Activated CD4-positive, alpha-beta memory T cell treated with anti-CD3 and anti-CD28 coated beads for 36 hours (primary cell): ENCODE measurements at places on chromosomes 12 and 14.
A peak's percentile ranks its signal among the peaks of the same experiment; 100 is the strongest.

- H3K27ac ChIP-seq = peak overlapping the region; percentile 99
- H3K36me3 ChIP-seq = peaks cover 60% of the 10 kb centered on the region
- H3K4me1 ChIP-seq = peaks cover 83% of the 10 kb centered on the region
- no peaks in the 10 kb centered on the region for H3K27me3 ChIP-seq
Observed at GRCh38 chr14:75542588-75543091, 20.4 kb downstream of the BATF start.

- DNase-seq = peak; percentile 79
- peaks cover 7% of the 10 kb centered on the region for H3K27me3 ChIP-seq
- H3K4me3 ChIP-seq = no peak overlapping the region
- peak overlapping the region; percentile 51 for H3K27ac ChIP-seq
- H3K36me3 ChIP-seq = no peaks in the 10 kb centered on the region
Observed at GRCh38 chr12:117105902-117106301, 6.7 kb upstream of the TESC start.

DNA sequence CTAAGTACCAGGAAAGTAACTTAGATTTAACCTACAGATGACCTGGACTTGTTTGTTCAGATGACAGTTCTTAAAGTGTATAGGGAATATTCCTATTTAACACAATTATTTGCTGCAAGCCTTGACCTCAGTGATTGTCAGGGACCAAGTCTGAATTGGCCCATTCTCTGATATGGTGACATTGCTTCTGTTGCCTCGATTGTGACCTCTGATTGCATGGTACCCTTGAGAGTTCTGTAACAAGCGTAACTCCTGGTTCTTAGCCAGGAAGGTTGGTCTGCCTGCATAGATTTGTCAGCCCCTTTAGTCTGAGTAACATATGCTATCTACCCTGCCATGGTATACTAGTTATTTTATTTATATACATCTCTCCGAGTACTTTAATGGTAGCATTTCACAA lies 93.8 kb upstream of the ALX1 start:
- no peaks in the 10 kb centered on the region for H3K36me3 ChIP-seq
- H3K27ac ChIP-seq = no peak overlapping the region
- H3K4me1 ChIP-seq = no peaks in the 10 kb centered on the region
- H3K4me3 ChIP-seq = no peak overlapping the region
- DNase-seq = no peak

DNA sequence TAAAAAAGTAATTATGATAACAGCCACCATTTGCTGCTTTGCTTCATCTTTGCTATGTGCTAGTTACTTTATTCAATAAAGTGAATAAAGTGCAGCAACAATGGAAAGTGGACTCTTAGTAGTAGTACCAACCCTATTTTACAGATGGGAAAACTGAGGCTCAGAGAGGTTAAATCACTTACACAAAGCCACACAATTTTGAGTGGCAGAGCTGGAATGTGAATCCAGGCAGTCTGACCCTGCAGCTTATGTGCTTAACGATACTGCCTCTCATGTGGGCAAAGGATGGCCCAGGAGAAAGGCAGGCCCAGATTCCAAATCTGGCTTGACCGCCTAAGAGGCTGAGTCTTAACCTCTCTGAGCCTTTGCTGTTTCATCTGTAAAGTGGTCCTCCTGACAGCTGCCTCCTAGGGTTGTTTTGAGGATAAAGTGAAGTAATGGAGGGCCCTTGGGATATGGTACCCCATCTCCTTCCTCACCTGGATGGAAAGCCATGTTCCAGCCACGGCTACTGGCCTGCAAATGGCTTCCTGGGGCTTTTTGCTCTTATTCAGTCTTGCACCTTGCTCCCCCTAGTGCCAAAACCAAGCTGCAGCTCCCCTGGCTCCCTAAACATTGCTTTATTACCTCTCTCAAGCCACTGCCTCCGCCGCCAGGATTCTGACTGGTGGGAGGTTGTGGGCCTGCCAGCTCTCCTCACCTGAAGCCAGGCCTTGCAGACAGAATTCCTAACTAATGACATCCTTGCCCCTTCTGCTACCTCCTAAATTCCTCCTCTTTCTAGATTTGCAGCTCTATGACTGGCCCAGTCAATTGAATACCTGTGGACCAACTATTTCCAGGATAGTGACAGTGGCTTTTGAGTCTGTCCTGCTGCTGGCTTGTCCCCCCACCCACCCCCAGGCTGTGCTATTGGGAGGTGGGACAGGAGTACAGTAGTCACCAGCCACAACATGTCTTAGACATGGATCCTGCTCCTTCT lies 283.3 kb upstream of the PWP1 start:
- peaks cover 6% of the 10 kb centered on the region for H3K4me1 ChIP-seq
- H3K36me3 ChIP-seq = no peaks in the 10 kb centered on the region
- H3K27me3 ChIP-seq = no peaks in the 10 kb centered on the region
- H3K4me3 ChIP-seq = no peak overlapping the region
- H3K27ac ChIP-seq = no peak overlapping the region
- DNase-seq = peak; percentile 77

DNA sequence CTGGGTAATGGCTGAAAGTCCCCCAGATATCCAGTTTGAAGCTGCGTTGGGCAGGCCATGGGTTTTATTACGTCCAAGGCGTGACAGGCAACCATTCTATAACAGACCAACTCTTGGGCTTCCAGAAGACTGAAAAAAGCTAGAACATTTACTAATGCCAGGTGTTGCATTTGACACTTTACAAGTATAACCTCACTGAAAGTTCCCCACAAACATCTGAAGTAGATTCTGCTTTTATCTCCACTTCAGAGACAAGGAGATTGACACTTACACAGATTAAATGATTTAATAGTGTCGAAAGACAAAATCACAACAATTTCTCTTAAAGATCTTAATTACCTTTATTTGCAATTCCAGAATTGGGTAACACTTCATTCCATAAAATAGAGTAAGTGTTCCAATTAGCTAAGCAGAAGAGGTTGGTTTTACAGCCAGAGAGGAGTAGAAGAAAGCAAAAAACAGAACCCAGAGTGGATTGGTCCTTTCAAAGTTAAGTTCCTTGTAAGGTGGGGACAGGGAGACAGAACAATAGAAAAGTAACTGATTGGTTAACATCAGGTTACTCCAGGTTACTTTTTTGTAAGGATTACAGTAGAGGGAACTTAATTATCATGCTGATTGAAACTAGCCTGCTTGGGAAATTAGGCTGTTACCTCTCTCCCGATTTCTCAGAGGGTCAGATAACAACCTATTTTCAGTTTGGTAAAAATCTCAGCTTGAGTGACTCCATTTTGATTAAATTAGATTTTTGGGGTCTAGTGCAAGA lies 11.3 kb downstream of the SOCS2 start:
- H3K27ac ChIP-seq = no peak overlapping the region
- no peak for DNase-seq
- peaks cover 2% of the 10 kb centered on the region for H3K27me3 ChIP-seq

DNA sequence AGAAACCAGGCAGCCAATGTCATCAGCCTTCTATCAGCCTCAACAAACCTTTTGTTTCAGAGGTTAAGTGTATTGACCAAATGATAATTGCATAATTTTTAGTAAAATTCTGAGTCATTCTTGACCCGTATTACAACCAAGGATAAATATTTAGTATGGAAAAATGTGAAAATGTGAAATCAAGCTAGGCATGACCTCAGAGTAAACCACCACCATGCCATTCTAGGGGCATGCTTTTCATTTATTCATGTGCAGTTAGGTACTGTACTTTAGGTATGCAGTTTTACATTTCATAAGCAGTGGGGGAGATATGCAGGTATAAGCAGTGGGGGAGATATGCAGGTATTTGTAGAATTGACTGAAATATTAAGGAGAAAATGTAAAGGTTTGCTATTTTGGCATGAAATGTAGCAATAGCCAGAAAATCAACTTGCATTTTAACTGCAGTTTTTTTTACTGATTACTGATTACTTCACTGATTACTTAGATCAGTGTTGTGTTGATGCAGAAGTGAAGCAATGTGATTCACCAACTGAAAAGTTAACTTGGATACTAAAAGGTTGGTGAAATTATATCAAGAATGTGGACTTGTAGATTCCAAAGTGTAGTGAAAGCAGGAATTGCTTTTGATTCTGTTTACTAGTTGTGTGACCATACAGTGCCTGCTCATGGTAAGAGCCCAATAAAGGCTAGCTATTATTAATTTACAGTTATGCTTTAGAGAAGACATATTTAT lies 184.2 kb downstream of the ESR2 start:
- H3K4me3 ChIP-seq = no peak overlapping the region
- H3K36me3 ChIP-seq = peaks cover 20% of the 10 kb centered on the region
- no peaks in the 10 kb centered on the region for H3K4me1 ChIP-seq
- no peak overlapping the region for H3K27ac ChIP-seq
- DNase-seq = no peak

- peaks cover 7% of the 10 kb centered on the region for H3K36me3 ChIP-seq
- H3K4me1 ChIP-seq = peaks cover 12% of the 10 kb centered on the region
- no peak for DNase-seq
- no peak overlapping the region for H3K4me3 ChIP-seq
Observed at GRCh38 chr12:28550757-28551704, 360.8 kb downstream of the CCDC91 start.

GRCh38 chr12:123657211-123657610 lies 13.7 kb upstream of the TCTN2 start:
- H3K36me3 ChIP-seq = peaks cover 39% of the 10 kb centered on the region
- peaks cover 17% of the 10 kb centered on the region for H3K4me1 ChIP-seq
- H3K27ac ChIP-seq = no peak overlapping the region
- DNase-seq = no peak
- H3K27me3 ChIP-seq = no peaks in the 10 kb centered on the region
- H3K4me3 ChIP-seq = no peak overlapping the region

- peaks cover 1% of the 10 kb centered on the region for H3K36me3 ChIP-seq
- peaks cover 23% of the 10 kb centered on the region for H3K27me3 ChIP-seq
- DNase-seq = no peak
- peaks cover 2% of the 10 kb centered on the region for H3K4me1 ChIP-seq
- H3K4me3 ChIP-seq = peak overlapping the region; percentile 41
Observed at GRCh38 chr12:32400114-32400672, 835 bp downstream of the FGD4 start.

GRCh38 chr12:3771853-3772252 lies 18.9 kb upstream of the CRACR2A start:
- no peak for DNase-seq
- H3K4me1 ChIP-seq = peaks cover 10% of the 10 kb centered on the region
- no peaks in the 10 kb centered on the region for H3K36me3 ChIP-seq
- no peaks in the 10 kb centered on the region for H3K27me3 ChIP-seq

DNA sequence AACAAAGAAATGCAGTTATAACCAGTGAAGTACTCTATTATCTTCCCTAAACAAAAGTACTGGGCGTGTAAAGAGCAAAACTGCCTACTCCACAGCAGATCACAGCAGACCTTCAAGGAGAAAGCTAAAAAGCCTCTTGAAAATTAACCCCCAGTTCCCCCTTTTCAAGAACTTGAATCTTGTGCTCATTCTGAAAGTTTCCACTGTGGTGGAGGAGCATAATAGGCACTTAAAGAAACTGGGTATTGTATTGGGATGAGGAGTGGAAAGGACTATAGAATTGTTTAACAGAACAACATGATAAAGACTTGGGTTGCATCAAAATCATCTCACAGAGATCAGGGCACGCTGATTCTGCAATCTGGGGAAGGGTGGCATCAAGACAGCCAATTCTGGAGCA lies 51.1 kb downstream of the SLC25A47 start:
- DNase-seq = no peak
- peak overlapping the region; percentile 98 for H3K4me3 ChIP-seq
- H3K36me3 ChIP-seq = peaks cover 56% of the 10 kb centered on the region
- peaks cover 63% of the 10 kb centered on the region for H3K4me1 ChIP-seq
- H3K27me3 ChIP-seq = peaks cover 1% of the 10 kb centered on the region

- no peaks in the 10 kb centered on the region for H3K36me3 ChIP-seq
- no peak overlapping the region for H3K4me3 ChIP-seq
- no peak overlapping the region for H3K27ac ChIP-seq
- no peaks in the 10 kb centered on the region for H3K4me1 ChIP-seq
- H3K27me3 ChIP-seq = peaks cover 2% of the 10 kb centered on the region
- DNase-seq = no peak
Observed at GRCh38 chr12:3532931-3533702, 42.1 kb downstream of the PRMT8 start.

- peaks cover 3% of the 10 kb centered on the region for H3K36me3 ChIP-seq
- H3K4me1 ChIP-seq = peaks cover 15% of the 10 kb centered on the region
- H3K27me3 ChIP-seq = no peaks in the 10 kb centered on the region
- no peak overlapping the region for H3K4me3 ChIP-seq
Observed at GRCh38 chr12:105409279-105409678, 78.8 kb downstream of the C12orf75 start.
